Endodermal cell (in vitro differentiated cells): ENCODE measurements at places on chromosomes 5 and 9. TPM values are rescaled to one million over a fixed set of nuclear protein-coding genes. Genes with fewer than 3 reads are reported as not detected.

GRCh38 chr5:125526966-125527365, 780.5 kb upstream of the ZNF608 start:
- DNase-seq: no peak
- no peak overlapping the region for H3K4me3 ChIP-seq
- no peaks in the 10 kb centered on the region for H3K27me3 ChIP-seq
- H3K4me1 ChIP-seq: peaks cover 6% of the 10 kb centered on the region
- H3K27ac ChIP-seq: no peak overlapping the region

GRCh38 chr9:129620669-129621295, at the start of gene C9orf50:
Gene C9orf50, minus strand, starts transcription at chr9:129621101. Its CDS starts 527 bp downstream, at chr9:129620574.
- H3K4me3 ChIP-seq: peak within 1 kb of the TSS; percentile 76
- H3K36me3 ChIP-seq: no peaks in the 10 kb centered on the region
- H3K27me3 ChIP-seq: peaks cover 30% of the 10 kb centered on the region
- no peak within 1 kb of the TSS for H3K27ac ChIP-seq
- no peaks in the 10 kb centered on the region for H3K4me1 ChIP-seq

DNA sequence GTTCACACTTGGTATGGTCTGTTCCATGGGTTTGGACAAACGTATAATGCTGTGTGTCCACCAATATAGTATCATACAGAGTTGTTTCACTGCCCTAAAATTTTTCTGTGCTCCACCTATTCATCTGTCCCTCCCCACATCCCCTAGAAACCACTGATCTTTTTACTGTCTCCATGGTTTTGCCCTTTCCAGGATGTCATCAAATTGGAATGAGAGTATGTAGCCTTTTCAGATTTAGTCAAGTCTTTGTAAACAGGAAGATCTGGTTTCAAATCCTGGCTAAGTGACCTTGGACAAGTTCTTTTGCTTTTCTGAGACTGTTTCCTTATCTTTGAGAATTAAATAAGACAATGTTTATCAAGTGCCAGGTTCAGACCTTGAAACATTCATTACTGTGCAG, 13.2 kb upstream of the LVRN start:
- no peaks in the 10 kb centered on the region for H3K4me1 ChIP-seq
- no peak for DNase-seq
- H3K27ac ChIP-seq: no peak overlapping the region
- H3K27me3 ChIP-seq: no peaks in the 10 kb centered on the region
- no peak overlapping the region for H3K4me3 ChIP-seq

GRCh38 chr5:60333005-60333571, 366.9 kb downstream of the DEPDC1B start:
- H3K4me1 ChIP-seq: no peaks in the 10 kb centered on the region
- H3K27ac ChIP-seq: no peak overlapping the region
- no peak for DNase-seq

GRCh38 chr5:100779669-100780375, 123.3 kb downstream of the ST8SIA4 start:
- H3K4me1 ChIP-seq: no peaks in the 10 kb centered on the region
- H3K36me3 ChIP-seq: no peaks in the 10 kb centered on the region
- no peak for DNase-seq
- H3K27me3 ChIP-seq: no peaks in the 10 kb centered on the region
- no peak overlapping the region for H3K27ac ChIP-seq
- no peak overlapping the region for H3K4me3 ChIP-seq

DNA sequence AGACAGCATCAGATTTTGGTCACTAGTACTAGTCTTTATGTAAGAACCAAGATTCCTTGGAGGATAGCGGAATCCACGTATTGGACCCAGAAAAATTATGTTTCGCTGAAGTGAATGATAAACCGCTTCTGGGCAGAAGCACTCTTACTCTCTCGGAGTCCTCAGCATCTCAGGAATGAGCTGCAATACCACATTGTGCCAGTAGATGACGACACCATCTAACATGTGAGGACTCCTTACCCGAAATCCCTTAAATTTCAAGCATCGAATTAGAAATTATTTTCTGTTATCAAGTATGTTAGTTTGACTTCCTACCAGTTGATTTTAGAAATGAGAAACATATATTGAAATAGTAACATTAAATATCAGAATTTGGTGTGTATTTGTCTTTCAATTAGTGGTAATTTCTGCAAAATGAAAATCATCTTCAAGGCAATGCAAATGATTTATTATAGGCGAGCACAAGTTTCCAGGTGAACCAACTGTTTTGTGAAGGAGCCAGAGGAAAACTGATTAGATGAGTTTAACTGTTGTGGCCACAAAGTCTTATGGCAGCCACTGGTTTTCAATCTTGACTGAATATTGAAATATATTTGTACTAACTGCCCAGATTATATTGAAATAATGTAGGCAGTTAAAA, 66.0 kb upstream of the CAMK4 start:
- no peak overlapping the region for H3K27ac ChIP-seq
- H3K27me3 ChIP-seq: no peaks in the 10 kb centered on the region
- H3K4me1 ChIP-seq: peaks cover 17% of the 10 kb centered on the region

DNA sequence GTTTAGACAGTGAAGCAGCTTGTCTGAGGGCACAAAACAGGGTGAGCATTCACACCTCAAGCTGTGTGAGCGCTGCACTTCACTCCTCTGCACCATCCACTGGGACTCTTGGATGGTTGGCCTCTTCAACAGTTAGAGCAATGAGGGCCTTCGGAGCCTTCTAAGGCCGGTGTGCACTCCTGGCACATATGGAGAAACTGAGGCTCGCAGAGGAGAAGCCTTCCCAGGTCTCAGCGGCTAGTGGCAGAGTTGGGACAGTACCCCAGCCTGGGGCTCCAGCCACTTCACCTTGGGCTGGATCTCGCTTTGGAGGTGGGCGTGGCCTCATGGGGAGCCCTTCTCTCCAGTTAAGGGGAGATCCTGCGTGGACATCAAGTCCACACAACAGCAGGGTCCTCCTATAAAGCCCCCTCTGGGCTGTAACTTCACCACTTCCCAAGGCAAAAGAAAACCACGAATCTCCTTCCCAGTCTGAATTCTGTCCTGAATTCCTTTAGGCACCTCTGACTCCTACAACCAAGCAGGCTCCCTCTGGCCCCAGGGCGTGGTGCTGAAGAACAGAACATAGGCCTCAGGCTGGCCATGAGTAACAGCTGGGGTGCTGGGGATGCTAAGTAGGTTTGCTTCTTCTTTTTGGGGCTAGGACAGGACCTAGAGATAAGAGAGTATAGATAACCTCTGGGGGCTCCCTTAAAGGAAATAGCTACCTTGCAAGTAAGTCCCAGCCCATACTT, 30.5 kb upstream of the CSF1R start:
- no peak overlapping the region for H3K27ac ChIP-seq
- no peaks in the 10 kb centered on the region for H3K27me3 ChIP-seq
- no peak overlapping the region for H3K4me3 ChIP-seq
- peaks cover 9% of the 10 kb centered on the region for H3K4me1 ChIP-seq

GRCh38 chr5:144169904-144170275, 569 bp downstream of the YIPF5 start:
- peaks cover 33% of the 10 kb centered on the region for H3K36me3 ChIP-seq
- H3K27ac ChIP-seq: no peak overlapping the region

DNA sequence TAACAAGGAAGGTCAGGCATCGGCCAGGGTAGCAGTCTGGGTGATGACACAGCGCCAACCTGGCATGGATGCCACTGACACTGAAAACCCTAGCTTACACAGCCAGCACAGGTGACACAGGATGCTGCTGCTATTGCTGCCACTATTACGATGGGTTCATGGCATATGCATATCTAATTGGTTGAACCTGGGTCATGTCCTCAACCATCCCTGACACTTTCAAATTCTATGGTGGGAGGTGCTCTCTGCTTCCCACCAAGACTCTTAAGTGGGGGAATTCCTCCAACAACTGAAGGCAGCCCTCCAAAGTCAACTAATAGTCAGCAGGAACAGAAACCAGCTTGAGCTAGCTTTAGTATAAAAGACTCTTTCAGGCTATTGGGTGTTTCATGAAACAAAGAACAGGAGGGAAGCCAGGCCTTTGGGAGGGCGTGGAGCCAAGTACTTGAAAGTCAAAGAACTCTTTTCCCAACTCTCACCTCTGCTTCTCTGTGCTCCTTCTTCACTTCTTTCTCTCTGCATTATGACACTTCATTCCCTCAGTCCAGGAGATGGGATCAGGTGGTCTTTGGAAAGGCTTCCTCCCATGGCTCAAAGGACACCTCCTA, 21.3 kb downstream of the PTTG1 start:
- no peaks in the 10 kb centered on the region for H3K4me1 ChIP-seq
- H3K4me3 ChIP-seq: no peak overlapping the region
- no peaks in the 10 kb centered on the region for H3K27me3 ChIP-seq
- no peaks in the 10 kb centered on the region for H3K36me3 ChIP-seq
- H3K27ac ChIP-seq: no peak overlapping the region

DNA sequence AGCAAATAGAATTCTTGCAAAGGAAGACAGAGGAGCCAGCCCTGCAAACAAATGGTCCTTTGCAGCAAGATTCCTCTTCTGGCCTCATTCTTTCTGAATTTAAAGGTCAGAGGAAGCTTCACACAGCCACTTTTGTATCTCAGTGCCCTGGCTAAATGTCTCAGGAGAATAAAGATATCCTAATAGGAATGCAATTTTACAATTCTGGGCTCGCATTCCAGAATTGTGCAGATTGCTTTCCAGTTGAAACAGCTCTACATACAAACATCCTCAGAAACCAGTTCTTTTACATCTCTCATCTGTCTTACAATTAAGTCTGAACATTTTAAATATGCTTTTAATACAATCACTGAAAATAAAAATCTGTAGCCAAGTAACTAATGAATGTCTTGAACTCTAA, 14.6 kb upstream of the ACOT12 start:
- DNase-seq: no peak
- H3K27me3 ChIP-seq: no peaks in the 10 kb centered on the region
- H3K36me3 ChIP-seq: no peaks in the 10 kb centered on the region
- H3K4me1 ChIP-seq: peaks cover 10% of the 10 kb centered on the region
- no peak overlapping the region for H3K27ac ChIP-seq

- no peaks in the 10 kb centered on the region for H3K27me3 ChIP-seq
- H3K27ac ChIP-seq: no peak overlapping the region
- DNase-seq: no peak
These were observed 28.8 kb downstream of the SLC46A2 start for GRCh38 chr9:112861638-112862555.

GRCh38 chr9:35664531-35665470, at the start of gene ARHGEF39:
Gene ARHGEF39, minus strand, starts transcription at chr9:35665195. Its CDS starts 26 bp downstream, at chr9:35665169.
- no peaks in the 10 kb centered on the region for H3K27me3 ChIP-seq
- DNase-seq: peak; percentile 97
- H3K36me3 ChIP-seq: peaks cover 26% of the 10 kb centered on the region
- H3K27ac ChIP-seq: no peak within 1 kb of the TSS
- H3K4me3 ChIP-seq: peak within 1 kb of the TSS; percentile 80

DNA sequence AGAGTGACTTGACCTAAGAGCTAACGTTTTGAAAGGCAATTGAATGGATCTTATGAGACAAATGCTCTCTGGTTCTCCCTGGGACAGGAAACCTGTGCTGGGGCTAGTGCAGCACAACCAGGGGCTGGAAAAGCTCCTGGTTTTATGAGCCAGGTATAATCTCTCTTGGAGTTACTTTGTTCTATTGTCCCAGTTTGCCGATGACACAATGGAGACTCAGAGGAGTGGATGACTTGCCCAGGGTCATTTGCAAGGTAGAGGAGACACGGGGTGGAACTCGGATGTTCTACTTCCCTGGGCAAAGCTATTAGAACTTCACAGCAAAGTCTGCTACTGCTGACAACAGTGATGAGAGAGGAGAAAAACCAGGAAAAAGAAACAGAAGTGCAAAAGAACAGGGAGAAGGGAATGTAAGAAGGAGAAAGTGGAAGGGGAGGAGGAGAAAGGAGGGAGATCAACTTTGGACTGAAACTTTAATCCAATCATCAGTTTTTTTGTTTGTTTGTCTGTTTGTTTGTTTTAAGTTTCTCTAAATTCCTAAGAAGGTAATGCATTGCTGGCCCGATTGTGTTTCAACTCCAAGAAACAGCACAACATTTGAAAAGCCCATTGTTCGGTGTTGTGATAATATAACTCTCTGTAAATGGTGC, 7.4 kb upstream of the GSN start:
- H3K27me3 ChIP-seq: peaks cover 5% of the 10 kb centered on the region
- H3K4me3 ChIP-seq: no peak overlapping the region
- H3K27ac ChIP-seq: peak overlapping the region; percentile 62
- H3K36me3 ChIP-seq: no peaks in the 10 kb centered on the region
- DNase-seq: no peak
- no peaks in the 10 kb centered on the region for H3K4me1 ChIP-seq

GRCh38 chr5:115487756-115488155, 56.8 kb downstream of the FEM1C start:
- H3K4me3 ChIP-seq: no peak overlapping the region

GRCh38 chr9:38489057-38489456, 64.8 kb upstream of the IGFBPL1 start:
- H3K36me3 ChIP-seq: no peaks in the 10 kb centered on the region
- H3K4me1 ChIP-seq: no peaks in the 10 kb centered on the region
- H3K27me3 ChIP-seq: no peaks in the 10 kb centered on the region
- no peak overlapping the region for H3K27ac ChIP-seq
- DNase-seq: no peak

- no peak overlapping the region for H3K27ac ChIP-seq
- no peaks in the 10 kb centered on the region for H3K27me3 ChIP-seq
- H3K4me3 ChIP-seq: no peak overlapping the region
- DNase-seq: no peak
These were observed 4.0 kb upstream of the DNLZ start for GRCh38 chr9:136367296-136368145.

- H3K4me3 ChIP-seq: no peak overlapping the region
- peaks cover 4% of the 10 kb centered on the region for H3K36me3 ChIP-seq
- H3K4me1 ChIP-seq: peaks cover 6% of the 10 kb centered on the region
- no peak for DNase-seq
- H3K27me3 ChIP-seq: no peaks in the 10 kb centered on the region
These were observed 153.5 kb downstream of the ZNF608 start for GRCh38 chr5:124592891-124593290.

DNA sequence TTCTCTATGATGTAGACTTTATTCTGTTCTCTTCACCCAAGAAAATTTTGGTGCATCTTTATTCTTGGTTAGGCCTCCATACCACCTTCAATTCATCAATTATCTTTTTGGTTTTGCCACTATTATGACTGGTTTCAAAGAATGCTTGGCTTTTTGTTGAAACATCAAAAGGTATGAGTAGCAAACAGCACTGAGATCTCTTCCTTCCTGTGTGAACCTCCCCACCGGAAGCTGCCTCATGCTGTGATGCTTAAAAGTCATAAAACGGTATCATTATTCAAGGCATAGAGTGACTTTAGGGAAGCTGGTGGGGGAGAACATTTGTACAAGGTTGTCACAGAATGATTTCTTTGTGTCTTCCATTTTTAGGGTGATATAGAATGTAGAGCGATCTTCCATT, 70.6 kb downstream of the IQGAP2 start:
- no peak for DNase-seq
- H3K36me3 ChIP-seq: no peaks in the 10 kb centered on the region
- H3K27ac ChIP-seq: no peak overlapping the region
- no peak overlapping the region for H3K4me3 ChIP-seq
- peaks cover 60% of the 10 kb centered on the region for H3K27me3 ChIP-seq

Gene CDC20B
- total RNA-seq: 0.13 and 0.27 TPM in 2 replicates

Gene SLC35D2
- total RNA-seq: 31.9 and 33.4 TPM in 2 replicates

Gene EPB41L4A
- 7.7 to 10.0 TPM (median 8.6 TPM) in 3 replicates for total RNA-seq

Gene DELE1
- total RNA-seq: 65.6 and 71.4 TPM in 2 replicates

Gene CCDC107
- total RNA-seq: 10.6 and 13.4 TPM in 2 replicates

Gene TYRP1
- total RNA-seq: not detected in 2 replicates

Gene C9orf153
- 0.51 to 0.99 TPM (median 0.53 TPM) in 3 replicates for total RNA-seq

Gene PCDHB4
- 2.3 and 3.3 TPM in 2 replicates for total RNA-seq

Gene MTMR12
- total RNA-seq: 31.3 and 32.7 TPM in 2 replicates
